ENCODE measurements at places on chromosomes 1 and 21.

DNA sequence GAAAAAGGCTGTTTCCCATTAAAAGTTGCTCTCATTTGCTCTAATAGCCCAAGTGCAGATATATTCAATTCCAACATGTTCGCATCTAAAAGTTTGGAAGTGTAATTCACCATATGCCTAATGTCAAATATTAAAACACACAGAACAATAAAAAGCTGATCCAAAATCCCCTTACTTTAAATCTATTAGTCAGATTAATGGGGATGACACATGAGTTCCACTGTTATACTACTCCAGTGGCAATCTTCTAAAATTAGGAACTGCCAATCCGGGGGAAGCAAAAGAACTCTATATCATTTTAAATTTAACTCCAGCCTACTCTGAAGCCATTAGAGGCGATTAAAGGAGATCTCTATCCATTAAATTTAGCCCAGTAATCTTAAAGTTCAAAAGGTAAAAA lies 317.1 kb downstream of the NTNG1 start:
- DNase-seq, result no peak

DNA sequence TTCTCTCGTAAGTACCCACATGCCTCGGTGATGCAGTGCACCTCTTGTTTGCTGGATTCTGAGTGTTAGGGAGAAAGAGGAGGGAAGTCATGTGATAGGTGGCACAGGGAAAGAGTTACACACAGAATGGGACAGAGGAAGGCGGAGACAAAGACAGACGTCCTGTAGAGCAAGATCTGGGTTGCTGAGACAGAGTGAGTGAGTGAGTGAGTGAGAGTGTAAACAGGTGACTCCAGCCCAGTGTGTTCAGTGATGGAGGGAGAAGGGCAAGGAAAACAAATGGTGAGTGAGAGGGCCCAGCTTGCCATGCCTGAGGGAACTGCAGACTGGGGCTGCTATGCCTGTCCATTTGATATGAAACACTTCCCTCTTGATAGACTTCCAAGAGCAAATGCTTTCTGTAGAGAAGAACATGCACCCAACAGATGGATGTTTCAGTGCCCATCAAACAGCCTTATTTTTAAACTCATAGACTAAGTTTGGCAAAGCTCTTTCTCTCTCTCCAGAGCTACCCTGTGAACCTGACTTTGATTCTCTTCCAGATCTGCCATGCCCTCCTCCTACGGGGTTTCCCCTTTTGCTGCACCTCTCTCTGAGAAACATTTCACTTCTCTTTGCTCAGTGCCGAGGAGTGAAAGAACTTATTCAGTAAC lies 209.9 kb upstream of the COA6 start:
- no peak for DNase-seq

DNA sequence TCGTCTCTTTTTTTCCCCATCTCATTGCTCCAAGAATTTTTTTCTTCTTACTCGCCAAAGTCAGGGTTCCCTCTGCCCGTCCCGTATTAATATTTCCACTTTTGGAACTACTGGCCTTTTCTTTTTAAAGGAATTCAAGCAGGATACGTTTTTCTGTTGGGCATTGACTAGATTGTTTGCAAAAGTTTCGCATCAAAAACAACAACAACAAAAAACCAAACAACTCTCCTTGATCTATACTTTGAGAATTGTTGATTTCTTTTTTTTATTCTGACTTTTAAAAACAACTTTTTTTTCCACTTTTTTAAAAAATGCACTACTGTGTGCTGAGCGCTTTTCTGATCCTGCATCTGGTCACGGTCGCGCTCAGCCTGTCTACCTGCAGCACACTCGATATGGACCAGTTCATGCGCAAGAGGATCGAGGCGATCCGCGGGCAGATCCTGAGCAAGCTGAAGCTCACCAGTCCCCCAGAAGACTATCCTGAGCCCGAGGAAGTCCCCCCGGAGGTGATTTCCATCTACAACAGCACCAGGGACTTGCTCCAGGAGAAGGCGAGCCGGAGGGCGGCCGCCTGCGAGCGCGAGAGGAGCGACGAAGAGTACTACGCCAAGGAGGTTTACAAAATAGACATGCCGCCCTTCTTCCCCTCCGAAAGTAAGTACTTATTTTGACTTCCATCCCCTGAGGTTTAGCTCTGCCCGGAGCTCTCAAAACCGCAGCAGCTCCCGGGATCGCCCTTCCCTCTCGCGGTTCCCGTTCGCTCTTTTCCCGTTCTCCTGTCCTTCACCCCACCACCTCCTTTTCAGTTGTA lies 1.5 kb downstream of the TGFB2 start:
- DNase-seq, result no peak

GRCh38 chr21:38315122-38315521 lies 58.3 kb downstream of the KCNJ15 start:
- DNase-seq, result no peak

GRCh38 chr1:9841460-9841859 lies 17.7 kb upstream of the CLSTN1 start:
- no peak for DNase-seq

- no peak for DNase-seq
These were observed 21.4 kb downstream of the MRAP start for GRCh38 chr21:32320059-32320458.

DNA sequence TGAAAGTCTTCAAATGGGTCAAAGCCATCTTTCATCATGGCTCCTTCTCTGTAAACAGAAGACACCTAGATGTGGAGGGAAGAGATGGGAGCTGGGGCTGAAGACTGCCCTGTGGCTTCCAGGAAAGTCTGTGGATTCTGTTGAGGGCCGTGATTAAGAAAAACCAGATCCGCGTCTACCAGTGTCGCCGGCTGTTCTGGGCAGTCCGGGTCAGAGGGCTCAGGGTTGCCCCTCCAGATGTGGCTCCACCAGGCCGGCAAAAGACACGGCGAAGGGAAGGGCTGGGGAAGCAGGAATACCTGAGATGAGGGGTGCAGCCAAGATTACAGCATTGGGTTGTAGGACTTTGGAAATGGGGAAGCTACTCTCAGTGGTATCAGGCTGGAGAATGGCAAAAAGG lies 162.6 kb downstream of the RHOU start:
- DNase-seq, result no peak

- DNase-seq, result no peak
These were observed 105.0 kb downstream of the COP1 start for GRCh38 chr1:176101951-176102642.

DNA sequence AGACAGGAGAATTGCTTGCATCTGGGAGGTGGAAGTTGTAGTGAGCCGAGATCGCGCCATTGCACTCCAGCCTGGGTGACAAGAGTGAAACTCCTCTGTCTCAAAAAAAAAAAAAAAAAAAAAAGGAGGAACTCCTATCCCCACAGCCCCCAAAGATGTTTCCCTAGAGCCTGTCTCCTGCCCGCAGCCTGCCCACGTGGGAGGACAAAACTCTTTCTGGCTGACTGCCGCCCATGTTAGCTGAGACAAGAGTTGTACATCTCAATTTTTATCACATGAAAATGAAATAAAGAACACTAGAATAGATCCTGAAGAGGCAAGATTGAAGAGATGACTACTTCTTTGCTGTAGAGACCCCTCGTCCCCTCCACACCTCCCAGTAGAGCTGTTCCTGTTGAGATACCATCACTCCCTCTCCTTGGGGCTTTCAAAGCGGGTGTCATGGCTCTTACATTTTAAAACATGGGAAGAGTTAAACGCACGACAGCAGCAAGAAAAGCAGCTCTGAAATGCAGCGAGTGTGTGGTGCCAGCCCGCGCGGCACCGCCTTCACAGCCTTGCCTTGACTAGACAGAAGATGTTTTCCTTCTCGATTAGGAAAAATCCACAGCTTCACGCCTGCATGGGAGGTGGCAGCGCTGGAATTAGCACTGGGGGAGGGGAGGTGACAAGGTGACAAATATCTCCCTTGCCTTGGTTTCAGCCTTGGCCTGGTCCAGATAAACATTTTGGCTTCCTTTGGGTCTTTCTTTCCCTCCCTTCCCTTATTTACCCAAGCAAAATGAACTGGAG lies 253.4 kb upstream of the CSF3R start:
- no peak for DNase-seq

DNA sequence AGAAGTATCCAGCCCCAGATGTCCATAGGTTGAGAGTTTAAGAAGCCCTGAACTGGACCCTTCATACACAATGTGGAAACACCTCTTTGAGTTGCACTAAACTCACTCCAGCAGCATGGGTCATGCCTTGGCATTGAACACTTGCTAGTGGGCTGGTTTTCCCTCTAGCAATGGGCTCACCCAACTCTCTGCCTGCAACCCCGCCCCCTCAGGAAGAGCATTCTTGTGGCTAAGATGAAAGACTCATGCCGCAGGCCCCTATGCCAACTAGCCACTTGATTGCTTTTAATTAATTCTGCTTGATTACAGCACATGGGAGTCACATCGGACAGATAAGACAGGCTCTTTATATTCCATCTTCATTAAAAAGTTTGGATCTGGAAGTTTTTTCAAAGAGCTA lies 136.5 kb upstream of the GJB5 start:
- DNase-seq, result no peak

- DNase-seq, result no peak
These were observed 38.2 kb upstream of the PKP1 start for GRCh38 chr1:201245082-201245481.

GRCh38 chr1:241888232-241888631 lies 40.2 kb downstream of the EXO1 start:
- no peak for DNase-seq

- no peak for DNase-seq
These were observed 1.8 kb downstream of the CDKN2C start for GRCh38 chr1:50971748-50972305.

GRCh38 chr1:86175756-86176155 lies 19.2 kb upstream of the COL24A1 start:
- no peak for DNase-seq

DNA sequence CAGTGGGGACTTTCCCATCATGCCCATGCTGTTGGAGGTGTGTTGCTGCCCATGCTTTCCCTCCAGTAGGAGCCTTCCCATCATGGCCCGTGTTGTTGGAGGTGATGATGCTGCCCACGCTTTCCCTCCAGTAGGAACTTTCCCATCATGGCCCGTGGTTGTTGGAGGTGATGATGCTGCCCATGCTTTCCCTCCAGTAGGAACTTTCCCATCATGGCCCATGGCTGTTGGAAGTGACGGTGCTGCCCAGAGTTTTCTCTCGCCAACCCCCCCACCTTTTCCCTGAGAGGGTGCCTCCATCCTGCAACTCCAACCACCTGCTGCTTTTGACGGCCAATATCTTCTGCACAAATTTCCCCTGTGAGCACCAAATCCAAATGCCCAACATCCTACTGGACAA lies 205.7 kb downstream of the TOMM20 start:
- no peak for DNase-seq

DNA sequence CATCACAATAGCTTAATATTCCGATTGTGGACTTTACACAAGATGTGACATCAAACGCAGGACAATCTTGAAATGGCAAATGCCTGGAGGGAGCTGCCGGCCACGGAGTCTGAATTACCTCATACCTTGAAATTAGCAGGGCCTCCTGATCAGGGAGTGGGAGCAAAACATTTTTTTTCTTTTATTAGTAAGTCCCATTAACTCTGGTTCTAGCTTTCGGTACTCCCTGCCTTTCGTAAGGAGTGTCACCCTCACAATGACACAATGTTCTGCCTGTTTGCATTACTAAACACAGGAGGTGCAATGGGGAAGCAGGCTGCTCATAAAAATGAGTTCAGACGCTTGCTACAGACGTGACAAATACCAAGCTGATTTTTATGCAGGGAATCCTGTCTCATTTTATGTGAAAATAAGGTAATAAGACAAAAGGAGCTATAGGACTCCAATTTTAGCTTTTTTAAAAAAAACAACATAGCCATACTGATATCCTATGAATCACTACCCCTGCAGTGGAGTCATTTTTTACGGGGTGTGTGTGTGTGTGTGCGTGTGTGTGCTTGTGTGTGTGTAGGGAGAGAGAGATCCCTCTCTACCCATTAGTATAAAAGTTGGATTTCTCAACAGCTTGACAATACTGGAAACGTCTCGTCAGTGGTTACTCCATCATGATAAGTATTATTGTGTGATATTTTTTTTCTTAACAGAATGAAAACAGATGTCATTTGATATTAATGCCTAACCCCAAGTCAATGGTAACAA lies 205.1 kb upstream of the RUNX1 start:
- DNase-seq, result no peak

- DNase-seq, result no peak
These were observed 5.0 kb downstream of the CTPS1 start for GRCh38 chr1:40984531-40984930.

GRCh38 chr1:10738061-10739058 lies 58.1 kb downstream of the CASZ1 start:
- no peak for DNase-seq

- DNase-seq, result no peak
These were observed 1.3 kb upstream of the CD58 start for GRCh38 chr1:116572099-116572498.

GRCh38 chr1:159945483-159946241 lies at the start of gene IGSF9:
TSS of gene IGSF9 (minus strand) at chr1:159945613. CDS start at chr1:159943454, 2,159 bp downstream.
- DNase-seq, result peak; percentile 83

GRCh38 chr1:51858892-51859291 lies 19.6 kb downstream of the NRDC start:
- no peak for DNase-seq

GRCh38 chr1:213998785-213999184 lies 11.0 kb downstream of the PROX1 start:
- DNase-seq, result no peak

GRCh38 chr1:65804584-65804983 lies 11.9 kb downstream of the PDE4B start:
- no peak for DNase-seq

GRCh38 chr1:33348676-33349080 lies 27.8 kb upstream of the A3GALT2 start:
- no peak for DNase-seq

DNA sequence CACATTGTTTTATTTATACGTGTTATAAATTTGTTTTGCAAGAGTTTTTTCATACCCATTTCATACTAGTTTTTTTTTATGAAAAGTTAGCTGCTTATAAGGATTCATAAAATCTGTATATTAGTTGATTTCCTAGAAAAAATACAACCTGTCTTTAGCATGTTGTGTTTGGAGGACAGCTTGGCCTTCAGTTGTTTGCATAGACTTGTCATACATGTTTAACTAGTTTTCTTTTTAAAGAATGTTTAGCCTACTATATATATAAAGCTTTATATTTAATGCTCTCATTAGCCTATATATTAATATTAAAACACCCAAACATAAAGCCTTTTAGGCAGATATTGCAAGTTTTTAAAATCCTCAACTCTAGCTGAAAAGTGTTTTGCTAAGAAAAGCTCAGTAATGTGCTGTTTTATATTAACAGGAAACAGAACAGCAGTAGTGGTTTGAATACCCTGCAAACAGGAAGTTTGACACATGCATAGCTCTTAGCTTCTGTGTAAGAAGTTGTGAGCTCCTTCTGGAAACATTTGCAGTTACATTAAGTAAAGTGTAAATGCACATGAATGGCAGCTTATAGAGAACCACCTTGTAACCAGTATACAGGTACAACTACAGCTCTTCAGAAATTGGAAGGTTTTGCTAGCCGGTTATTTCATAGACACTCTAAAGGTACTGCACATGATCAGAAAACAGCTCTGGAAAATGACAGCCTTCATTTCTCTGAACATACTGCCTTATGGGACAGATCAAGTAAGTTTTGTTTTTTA lies at the start of gene PRKACB:
PRKACB (plus strand) TSS at position 476 of the 770 bp plus-strand sequence; CDS start at position 567, 91 bp downstream.
- no peak for DNase-seq

- no peak for DNase-seq
These were observed 65.0 kb downstream of the RGS5 start for GRCh38 chr1:163137556-163138265.

- no peak for DNase-seq
These were observed 39.2 kb downstream of the SPEN start for GRCh38 chr1:15886611-15887167.
